PC-9 (cell line): ENCODE measurements at places on chromosomes 11 and 22. TPM values are rescaled to one million over a fixed set of nuclear protein-coding genes. Genes with fewer than 3 reads are reported as not detected.

DGCR6 gene
- 0.63 and 1.4 TPM in 2 replicates for total RNA-seq

PKP3 gene
- 83.7 and 109 TPM in 2 replicates for total RNA-seq

FAM83F gene
- 8.1 and 9.1 TPM in 2 replicates for total RNA-seq

OR2D2 gene
- not detected in 2 replicates for total RNA-seq

NRGN gene
- total RNA-seq = 6.8 and 10.2 TPM in 2 replicates

GNAZ gene
- 1.2 and 1.7 TPM in 2 replicates for total RNA-seq

POU2AF2 gene
- not detected in 2 replicates for total RNA-seq

GAB4 gene
- total RNA-seq = not detected in 2 replicates
